T-helper 2 cell treated with Interferon-gamma antibody and Interleukin-4, amounts not matched to agents 100 ng/mL and 5 ng/mL, for 36 hours (primary cell): ENCODE measurements at places on chromosomes 2 and 18. TPM values are rescaled to one million over a fixed set of nuclear protein-coding genes. Genes with fewer than 3 reads are reported as not detected.

The ZC3H15 gene
- 68.7 and 69.5 TPM in 2 replicates for total RNA-seq

The MROH2A gene
- total RNA-seq: not detected in 2 replicates

The CERKL gene
- total RNA-seq: 0.07 TPM in 1 of 2 replicates, not detected in the other

The HOXD12 gene
- total RNA-seq: not detected in 2 replicates

The TWIST2 gene
- total RNA-seq: not detected in 2 replicates

The RFX8 gene
- 4.4 and 6.6 TPM in 2 replicates for total RNA-seq

The EMX1 gene
- total RNA-seq: not detected in 2 replicates

The SLC40A1 gene
- 6.0 and 6.3 TPM in 2 replicates for total RNA-seq

The PTPRN gene
- not detected in 2 replicates for total RNA-seq

The TMEM182 gene
- total RNA-seq: 2.3 and 3.2 TPM in 2 replicates

The DRC1 gene
- total RNA-seq: not detected in 2 replicates
